Suppressor macrophage treated with lipopolysaccharide for 1 hour (primary cell): ENCODE measurements at places on chromosomes 16 and 17.

DNA sequence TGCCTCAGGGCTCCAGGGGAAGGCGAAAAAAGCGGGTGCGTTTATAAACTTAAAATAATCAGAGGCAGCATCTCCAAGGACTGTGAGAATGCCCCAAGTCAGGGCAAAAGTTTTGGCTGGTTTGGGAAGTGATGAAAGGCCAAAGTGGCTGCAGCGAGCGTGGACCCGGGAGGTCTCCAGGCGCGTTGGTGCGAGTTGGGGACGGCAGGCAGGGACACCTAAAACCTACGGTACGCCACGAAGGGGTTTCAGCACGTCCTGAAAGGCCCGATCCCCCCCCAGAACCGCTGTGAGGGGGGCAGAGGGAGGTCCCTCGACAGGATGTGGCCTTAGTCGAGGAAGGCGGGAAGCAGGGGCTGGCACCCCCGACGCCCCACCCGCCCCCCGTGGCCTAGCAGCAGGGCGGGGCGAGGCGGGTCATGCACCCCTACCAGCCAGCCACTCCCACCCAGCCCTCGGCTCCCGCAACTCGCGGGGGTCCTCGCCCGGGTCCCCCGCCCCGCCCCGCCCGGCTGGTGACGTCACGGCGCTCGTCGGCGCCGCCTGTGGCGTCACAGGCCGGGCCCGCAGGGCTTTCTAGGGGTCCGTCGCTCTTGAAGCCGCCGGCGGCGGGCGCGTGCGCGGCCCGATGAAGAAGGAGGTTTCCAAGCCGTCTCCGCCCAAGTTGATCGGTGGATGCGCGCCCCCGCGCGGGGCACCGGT lies at the start of gene MYCBPAP:
MYCBPAP (plus strand) TSS at position 569 of the 702 bp plus-strand sequence. CDS start 236 bp downstream, outside the sequence.
- DNase-seq, result peak; percentile 77

GRCh38 chr17:17540278-17540906 lies 44.2 kb upstream of the RASD1 start:
- DNase-seq, result no peak

DNA sequence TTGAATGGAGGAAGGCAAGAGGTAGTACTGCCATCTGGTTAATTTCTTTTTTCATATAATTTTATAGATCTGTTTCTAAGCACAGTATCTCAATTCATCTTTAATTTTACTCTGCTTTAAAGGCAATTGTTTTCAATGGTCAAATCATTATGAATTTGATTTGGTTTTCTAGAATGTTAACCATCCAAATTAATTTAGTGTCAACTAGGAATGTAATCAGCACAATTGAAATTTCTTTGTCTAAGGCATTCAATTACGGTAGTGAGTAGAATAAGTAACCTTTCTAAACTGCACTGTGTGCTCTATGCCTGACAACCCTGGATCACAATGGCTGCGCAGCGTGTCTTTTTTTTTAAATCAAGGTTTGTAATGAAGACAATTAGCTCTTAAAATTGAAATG lies 44.3 kb downstream of the CACNG1 start:
- no peak for DNase-seq

- no peak for DNase-seq
These were observed 8.8 kb downstream of the PNMT start for GRCh38 chr17:39677072-39677471.

- peak; percentile 13 for DNase-seq
These were observed 1.1 kb downstream of the TSEN54 start for GRCh38 chr17:75517297-75517865.

GRCh38 chr17:66387392-66387981 lies 85.1 kb downstream of the PRKCA start:
- DNase-seq, result no peak

DNA sequence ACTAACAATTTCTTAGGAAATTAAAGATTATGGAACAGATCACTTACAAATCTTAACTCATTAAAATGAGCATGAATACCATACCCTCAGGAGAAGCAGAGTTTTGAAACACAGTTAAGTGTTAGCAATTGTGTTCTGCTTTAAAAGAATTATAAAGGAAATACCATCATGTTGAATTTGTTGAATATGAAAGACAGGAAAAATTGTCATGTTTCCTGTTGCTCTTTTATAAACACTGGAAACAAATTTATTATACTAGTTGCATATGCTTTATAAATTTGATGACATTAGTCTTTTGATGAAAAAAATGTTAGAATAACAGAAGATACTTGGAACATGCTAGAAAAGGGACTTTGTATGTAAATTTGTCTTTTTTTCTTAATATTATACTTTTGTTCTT lies 59.7 kb downstream of the VMP1 start:
- DNase-seq, result no peak

DNA sequence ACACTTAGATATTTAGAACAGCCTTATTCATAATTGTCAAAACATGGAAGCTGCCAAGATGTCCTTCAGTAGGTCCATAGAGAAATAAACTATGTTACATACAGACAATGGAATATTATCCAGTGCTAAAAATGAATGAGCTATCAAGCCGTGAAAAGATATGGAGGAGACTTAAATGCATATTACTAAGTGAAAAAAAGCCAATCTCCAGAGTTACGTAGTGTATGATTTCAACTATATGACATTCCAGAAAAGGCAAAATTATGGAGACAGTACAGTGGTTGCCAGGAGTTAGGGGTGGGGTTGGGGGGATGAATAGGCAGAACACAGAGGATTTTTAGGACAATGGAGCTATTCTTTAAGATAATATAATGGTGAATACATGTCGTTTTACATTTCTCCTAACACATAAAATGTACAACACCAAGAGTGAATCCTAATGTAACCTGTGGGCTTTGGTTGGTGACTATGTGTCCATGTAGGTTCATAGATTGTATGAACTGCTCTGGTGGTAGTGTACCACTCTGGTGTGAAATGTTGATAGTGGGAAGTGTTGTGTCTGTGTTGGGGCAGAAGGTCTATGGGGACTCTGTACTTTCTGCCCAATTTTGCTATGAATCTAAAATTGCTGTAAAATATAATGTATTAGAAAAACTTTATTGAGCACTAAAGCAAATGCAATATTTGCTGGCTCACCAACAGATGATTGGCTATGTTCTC lies 122.6 kb downstream of the USP22 start:
- DNase-seq, result no peak

DNA sequence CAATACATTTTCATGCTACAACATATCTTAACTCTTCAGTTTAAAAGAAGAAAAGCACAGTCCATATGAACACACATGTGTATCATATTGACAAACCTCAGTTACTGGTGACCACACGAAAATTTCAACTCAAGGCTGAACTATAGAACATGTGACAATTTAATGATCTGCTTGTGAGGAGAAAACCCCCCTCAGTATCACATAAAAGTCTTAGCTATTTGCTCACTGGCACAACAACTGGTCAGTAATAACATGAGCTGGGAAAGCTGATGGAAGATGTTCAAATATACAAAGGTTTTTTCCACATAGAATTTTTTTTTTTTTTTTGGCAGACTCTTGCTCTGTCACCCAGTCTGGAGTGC lies 19.5 kb downstream of the ZNF652 start:
- peak; percentile 18 for DNase-seq

- no peak for DNase-seq
These were observed 13.5 kb downstream of the SOX8 start for GRCh38 chr16:995087-995486.

GRCh38 chr16:11734025-11734652 lies 8.5 kb downstream of the TXNDC11 start:
- DNase-seq, result no peak

- peak; percentile 74 for DNase-seq
These were observed 49.4 kb upstream of the GSE1 start for GRCh38 chr16:85563515-85564276.

GRCh38 chr17:56111706-56112485 lies 41.4 kb upstream of the ANKFN1 start:
- no peak for DNase-seq

GRCh38 chr16:74603848-74604247 lies 3.1 kb downstream of the GLG1 start:
- DNase-seq, result peak; percentile 37

- no peak for DNase-seq
These were observed 51.9 kb upstream of the HLF start for GRCh38 chr17:55212880-55213279.

DNA sequence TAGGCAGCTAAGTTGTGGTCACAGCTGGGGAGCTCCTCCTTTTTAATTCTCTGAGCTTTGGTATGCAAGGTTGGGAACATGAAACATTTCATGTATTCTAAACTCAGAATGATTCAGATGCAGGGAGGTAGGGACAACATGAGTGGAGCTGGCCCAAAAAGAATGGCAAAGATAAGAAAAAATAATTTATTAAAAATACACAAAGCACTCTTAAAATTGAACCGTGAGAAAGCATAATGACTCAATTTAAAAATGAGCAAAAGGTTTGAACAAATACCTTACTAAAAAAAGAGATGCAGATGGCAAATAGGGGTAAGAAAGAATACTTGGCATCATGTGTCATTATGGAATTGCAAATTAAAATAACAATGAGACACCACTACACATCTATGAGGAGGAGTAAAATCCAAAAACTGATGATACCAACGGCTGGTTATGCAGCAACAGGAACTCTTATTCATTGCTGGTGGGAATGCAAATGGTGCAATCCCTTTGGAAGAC lies 175.6 kb upstream of the IRX3 start:
- no peak for DNase-seq

DNA sequence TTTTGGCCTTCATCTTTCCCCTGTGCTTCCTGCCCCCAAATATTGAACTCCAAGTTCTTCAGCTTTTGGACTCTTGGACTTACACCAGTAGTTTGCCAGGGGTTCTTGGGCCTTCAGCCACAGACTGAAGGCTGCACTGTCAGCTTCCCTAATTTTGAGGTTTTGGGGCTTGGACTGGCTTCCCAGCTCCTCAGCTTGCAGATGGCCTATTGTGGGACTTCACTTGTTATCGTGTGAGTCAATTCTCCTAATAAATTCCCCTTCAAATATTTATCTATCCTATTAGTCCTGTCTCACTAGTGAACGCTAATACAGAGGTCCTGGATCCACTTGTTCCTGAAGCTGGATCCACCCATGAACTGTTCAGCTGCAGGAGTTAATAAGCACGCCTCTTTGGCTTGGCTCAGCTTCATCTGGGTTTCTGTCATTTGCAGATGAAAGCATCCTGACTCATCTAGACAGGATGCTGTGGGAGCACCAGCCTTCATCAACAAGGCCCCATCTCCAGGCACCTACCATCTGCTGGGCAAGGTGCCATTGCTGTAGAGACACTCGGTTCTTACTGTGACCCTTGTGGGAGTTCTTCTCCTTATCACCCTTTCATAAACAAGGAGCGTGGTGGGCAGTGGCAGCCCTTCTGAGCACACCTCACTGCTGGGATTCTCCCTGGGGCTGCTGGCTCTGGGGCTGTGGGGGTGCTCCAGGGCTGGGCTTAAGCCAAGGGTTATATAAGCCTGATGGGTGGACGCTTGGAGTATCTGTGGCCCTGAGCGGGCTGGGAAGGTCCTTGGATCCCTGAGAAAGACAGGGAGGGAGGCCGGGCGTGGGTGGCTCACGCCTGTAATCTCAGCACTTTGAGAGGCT lies 23.1 kb downstream of the LAT start:
- DNase-seq, result peak; percentile 75

DNA sequence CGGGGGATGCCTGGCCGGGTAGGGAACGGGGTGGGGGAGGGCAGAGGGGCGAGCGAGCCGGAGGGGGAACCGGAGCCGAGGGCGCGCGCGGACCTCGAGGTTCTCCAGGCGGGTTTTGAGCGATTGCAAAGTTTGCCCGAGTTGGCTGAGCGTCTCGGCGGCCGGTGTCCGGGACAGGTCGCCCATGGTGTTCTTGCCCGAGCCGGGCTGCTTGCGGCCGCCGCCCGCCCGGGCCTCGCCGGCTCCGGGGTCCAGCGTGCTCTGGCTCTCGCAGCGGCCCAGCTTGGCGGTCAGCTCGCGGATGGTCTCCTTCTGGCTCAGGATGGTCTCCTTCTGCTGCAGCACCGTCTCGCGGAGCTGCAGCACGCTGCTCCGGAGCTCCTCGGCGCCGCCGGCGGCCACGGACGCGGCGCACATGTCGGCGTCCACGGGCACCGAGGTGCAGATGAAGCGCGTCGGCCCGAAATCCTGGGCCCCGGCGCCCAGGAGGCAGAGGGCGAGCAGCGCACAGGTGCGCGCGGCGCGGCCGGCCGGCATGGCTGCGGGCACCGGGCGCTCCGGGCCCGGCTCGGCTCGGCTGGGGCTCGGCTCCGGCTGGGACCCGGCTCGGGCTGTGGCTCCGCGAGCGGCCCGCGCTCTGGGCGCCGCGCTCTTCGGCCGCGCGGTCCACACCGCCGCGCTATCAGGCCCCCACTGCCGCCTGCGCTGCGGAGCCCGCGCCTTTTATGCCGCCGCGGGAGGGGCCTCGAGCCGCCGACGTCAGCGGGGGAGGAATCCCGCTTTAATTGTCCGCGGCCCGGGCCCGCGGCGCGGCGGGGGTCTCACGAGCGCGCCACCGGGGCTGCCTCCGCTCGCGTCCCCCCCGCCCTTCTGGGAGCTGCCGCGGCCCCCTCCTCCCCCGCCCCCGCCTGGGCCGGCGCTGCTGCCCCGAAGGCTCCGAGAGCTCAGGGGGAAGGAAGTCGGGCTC lies at the start of gene NPTX1:
NPTX1 (minus strand) TSS at position 698 of the 967 bp plus-strand sequence; CDS start at position 537, 161 bp downstream.
- no peak for DNase-seq

GRCh38 chr16:90035902-90036301 lies 16.6 kb upstream of the DBNDD1 start:
- no peak for DNase-seq

DNA sequence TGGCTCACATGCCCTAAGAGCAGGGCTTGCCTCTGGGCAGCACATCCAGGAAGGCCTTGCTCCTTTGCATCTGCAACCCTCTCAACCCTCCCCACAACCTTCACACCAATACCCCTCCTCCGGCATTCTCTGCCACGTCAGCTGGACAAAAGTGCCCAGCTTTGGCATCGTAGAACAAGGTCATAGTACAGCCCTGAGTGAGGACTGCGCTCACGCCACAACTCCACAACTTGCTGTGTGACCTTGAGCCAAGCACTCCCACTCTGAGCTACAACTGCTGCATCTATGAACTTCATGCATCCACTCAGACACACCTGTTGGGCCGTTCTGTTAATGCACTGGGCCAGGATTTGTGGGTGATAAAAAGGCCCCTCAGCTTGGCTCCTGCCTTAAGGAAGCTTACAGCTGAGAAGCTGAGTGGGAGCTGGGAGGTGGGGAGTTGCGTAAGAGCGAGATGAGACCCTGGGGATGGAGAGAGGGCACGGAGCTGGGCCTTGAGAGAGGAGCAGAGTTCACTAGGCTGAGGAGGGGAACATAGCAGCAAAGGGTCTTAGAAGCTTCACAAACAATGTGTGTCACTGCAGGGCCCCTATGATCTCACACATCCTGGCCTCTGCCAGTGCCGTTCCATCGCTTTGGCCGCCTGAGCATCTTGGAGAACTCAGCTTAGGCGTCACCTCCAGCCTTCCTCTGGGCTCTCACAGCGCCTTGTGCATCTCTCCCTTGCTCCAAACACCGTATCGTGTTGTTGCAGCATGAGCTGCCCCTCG lies 8.6 kb upstream of the MRC2 start:
- no peak for DNase-seq
